Adrenal gland (tissue), 19 donors: ENCODE measurements at places on chromosomes 3 and 15.
A peak's percentile ranks its signal among the peaks of the same experiment; 100 is the strongest.

DNA sequence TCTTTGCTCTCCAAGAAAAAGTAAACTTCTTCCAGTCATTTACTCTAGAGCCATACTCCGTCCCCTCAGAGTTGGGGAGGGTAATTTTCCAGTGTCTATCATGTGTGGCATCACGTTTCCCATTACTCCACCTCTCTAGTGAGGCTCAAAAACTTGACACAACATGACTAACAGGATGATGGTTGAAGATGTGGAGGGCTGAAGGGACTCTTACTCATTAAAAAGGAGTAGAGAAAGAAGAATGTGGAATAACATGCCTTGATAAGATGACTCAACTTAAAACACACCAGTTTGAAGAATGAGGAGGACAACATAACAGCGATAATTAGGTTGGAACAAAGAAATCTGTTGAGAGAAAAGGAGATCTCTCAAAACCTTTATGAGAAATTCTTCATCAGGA is 894.3 kb downstream of the OTOL1 start:
- no peak for DNase-seq

- no peak for DNase-seq
Observed at GRCh38 chr15:49247556-49248110, 77.6 kb downstream of the GALK2 start.

- no peak for DNase-seq
Observed at GRCh38 chr3:28050885-28051284, 190.5 kb upstream of the CMC1 start.

DNA sequence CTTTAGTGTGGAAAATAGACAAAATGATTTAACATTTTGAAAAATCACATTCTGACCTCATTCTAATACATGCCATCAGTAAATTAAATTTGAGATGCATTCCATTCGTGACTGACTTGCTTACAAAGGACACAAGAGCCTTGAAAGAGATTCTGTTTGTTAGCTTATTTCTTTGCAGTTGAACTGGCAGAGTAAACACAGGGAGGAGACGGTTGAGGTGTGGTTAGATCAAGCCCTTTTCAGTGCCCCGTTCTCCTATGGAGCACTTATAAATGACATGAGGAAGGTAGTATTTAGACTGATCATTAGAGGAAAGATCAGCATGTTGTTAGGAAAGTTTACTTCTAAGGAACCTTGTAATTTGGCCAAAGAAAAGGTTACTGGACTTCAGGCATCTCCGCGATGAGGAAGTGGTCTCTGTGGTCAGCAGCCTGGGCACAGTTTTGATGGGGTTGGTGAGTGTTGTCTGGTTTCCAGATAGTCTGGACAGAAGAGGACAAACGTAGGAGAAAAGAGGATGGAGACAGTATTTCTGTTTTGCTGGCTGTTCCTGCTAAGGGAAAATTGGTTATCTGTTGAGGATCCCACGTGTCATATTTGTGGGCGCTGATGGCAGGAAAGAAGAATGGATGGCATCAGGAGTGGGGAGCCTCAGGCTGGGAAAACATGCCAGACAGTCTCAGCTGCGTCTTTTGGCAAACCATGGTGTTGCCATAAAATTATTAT is 328.9 kb upstream of the TBL1XR1 start:
- DNase-seq: peak; percentile 31

- peak; percentile 78 for DNase-seq
Observed at GRCh38 chr15:66650433-66650832, 51.6 kb upstream of the SMAD6 start.

DNA sequence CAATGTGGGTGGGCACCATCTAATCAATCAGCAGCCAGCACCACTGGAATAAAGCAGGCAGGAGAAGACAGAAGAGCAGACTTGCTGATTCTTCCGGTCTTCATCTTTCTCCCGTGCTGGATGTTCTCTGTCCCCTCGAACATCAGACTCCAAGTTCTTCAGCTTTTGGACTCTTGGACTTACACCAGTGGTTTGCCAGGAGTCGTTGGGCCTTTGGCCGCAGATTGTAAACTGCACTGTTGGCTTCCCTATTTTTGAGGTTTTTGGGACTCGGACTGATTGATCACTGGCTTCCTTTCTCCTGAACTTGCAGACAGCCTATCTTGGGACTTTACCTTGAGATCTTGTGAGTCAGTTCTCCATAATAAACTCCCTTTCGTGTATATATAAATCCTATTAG is 292.8 kb downstream of the BCHE start:
- no peak for DNase-seq

DNA sequence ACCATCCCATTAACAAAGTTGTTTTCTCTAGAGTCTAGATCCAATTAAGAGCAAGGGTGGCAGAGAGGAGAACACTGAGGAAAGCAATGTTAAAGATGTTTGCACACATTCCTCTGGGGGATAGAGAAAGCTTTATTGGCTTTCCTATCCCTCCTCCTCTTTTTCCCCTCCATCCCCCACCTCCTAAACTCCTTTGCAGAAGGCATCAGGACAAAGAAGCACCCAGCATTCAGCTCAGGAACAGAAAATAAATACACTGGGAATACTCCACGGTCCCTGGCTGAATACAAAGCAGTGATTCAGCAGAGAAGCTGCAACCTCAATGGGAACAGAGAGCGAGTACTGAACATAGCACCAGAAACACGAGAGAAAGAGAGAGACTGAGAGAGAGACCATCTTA is 21.9 kb downstream of the LSAMP start:
- no peak for DNase-seq

- DNase-seq: no peak
Observed at GRCh38 chr3:100653604-100654294, 44.3 kb downstream of the ADGRG7 start.
